H4 (cell line): ENCODE measurements at places on chromosomes 5 and 9.

DNA sequence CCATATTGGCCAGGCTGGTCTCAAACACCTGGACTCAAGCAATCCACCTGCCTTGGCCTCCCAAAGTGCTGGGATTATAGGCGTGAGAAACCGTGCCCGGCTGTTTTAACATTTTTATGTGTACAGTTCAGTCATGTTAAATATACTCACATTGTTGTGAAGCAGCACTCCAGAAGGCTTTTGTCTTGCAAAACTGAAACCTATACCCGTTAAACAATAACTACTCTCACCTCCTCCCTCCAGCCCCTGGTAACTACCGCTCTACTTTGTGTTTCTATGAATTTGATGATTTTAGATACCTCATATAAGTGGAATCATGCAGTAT, 23.1 kb upstream of the SHB start:
- DNase-seq, result no peak

DNA sequence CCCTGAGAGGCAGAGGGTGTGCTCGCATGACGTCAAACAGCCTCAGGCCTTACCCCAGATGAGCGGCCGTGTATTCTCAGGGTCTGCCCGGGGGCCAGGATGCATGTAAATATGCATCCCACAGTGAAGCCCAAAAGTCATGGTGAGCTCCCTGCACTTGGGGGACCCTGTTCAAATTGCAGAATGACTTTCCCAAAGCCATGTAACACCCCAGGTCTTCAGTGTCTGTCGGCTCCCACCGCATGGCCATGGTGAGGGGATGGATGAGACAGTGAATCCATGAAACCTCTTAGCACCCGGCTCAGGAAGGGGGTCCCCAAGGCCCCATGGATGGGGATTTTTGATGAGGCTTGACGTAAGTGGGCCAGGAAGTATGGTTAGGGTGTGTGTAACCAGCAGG, 9.3 kb upstream of the COL5A1 start:
- DNase-seq, result no peak

- DNase-seq, result peak; percentile 44
Observed at GRCh38 chr9:22446589-22446949, at the start of gene DMRTA1. DMRTA1 (plus strand) TSS chr9:22446824; CDS start chr9:22447066, 242 bp downstream.

DNA sequence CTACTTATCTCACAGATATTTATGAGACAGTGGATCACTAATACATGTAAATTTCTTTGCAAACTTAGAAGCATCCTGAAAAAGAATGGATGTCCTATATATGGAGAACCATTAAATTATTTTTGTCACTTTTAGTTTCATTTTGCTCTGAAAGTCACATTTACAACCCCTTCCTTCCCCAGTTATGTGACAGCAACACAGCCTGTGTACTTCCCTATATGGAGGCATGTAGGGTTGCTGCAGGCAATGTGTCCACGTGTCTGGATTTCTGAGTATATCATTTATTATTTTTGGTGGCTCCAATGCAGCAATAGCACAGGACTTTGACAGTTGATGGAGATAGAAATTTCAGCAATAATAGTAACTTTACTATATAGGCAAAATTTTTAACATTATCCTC, 156.4 kb downstream of the ST8SIA4 start:
- DNase-seq, result no peak

DNA sequence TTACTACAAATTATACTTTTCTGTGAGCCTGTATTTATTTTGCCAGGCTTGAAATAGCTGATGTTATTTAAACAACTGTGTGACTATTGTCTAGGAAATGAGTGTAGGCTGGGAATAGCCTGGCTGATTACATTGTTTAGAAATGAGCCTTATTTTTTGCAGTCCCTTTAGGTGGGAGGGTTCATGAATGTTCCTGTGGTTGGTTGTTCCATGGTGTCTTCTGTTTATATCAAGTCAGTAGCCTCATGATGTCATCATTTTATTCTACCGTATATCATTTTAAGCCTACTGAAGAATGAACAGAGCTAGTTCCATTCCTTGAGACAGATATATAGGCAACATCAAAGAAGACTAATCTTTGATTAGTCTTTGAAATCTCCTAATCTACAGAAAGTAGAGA, 53.1 kb downstream of the MAP1B start:
- peak; percentile 74 for DNase-seq

GRCh38 chr9:134916161-134916665, 1.5 kb downstream of the FCN1 start:
- no peak for DNase-seq

- no peak for DNase-seq
Observed at GRCh38 chr9:91698266-91698665, 251.8 kb downstream of the ROR2 start.
